Activated effector memory CD4-positive, alpha-beta T cell treated with anti-CD3 and anti-CD28 coated beads, Interleukin-2, amount 50 U/mL, for 16 hours (primary cell): ENCODE measurements at places on chromosomes 6 and 20.

GRCh38 chr6:134908906-134909516 is 40.9 kb downstream of the ALDH8A1 start:
- no peak for DNase-seq

- no peak for DNase-seq
Measured at GRCh38 chr6:92945799-92946198, 473.6 kb downstream of the EPHA7 start.

- no peak for DNase-seq
Measured at GRCh38 chr6:26028746-26029569, 58.3 kb upstream of the HFE start.

DNA sequence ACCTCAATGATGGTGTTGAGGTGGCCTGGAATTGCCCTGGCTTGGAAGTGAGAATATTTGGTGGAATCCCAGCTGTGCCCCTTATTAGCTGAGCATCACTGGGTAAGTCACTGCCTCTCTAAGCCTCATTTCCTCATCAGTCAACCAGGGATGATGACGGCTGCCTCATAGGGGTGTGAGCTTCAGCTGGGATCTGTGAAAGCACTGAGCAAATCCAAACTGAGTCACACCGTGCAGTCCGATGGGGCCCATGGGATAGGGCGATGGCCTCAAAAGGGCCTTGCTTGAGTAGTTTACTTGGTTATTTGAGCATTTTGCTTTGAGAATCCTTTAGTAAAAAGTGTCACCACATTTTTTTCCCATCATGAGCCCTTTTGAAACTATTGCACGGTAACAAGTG is 1.1 kb downstream of the SLC22A1 start:
- DNase-seq = peak; percentile 13

- no peak for DNase-seq
Measured at GRCh38 chr6:119334535-119335264, 14.9 kb downstream of the MAN1A1 start.

DNA sequence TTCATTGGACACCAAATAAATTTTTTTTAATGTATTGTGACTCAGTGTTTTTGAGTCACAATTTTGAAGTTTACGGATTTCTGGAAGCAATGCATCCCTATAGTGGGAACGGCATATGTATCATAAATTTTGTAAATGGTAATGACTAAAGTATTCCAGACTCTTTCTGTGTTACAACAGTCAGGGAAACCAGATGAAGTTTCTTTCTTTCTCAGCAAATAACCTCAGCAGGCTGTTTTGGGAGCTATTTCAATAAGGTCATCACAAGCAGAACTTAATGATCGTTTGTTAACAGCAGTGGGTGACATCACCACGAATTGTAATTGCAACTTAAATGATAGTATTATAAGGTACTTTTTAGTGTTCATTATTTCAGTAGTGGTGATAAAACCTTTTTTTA is 52.0 kb downstream of the HIVEP1 start:
- DNase-seq = no peak

GRCh38 chr20:59598625-59599310 is 5.6 kb upstream of the PHACTR3 start:
- DNase-seq = peak; percentile 72

DNA sequence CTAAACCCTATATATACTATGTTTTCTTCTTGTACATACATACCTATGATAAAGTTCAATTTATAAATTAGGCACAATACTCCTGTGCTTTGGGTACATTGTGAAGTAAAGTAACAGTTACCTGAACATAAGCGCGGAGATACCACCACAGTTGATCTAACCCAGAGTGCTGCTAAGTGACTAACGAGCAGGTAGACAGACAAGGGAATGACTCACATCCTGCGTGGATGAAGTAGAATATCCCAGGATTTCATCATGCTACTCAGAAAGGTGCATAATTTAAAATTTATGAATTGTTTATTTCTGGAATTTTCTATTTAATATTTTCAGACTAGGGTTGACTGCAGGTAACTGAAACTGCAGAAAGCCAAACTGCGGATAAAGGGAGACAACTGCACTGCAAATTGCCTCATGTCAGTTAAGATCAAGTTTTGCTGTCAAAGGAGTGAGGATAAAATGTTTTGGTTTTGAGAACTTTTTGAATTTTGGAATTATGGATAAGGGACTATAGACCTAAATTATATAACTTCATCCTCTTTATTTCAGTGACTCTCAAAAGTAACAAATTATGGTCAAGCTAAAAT is 14.4 kb downstream of the MKKS start:
- no peak for DNase-seq

- no peak for DNase-seq
Measured at GRCh38 chr6:157529654-157530039, 148.7 kb downstream of the ZDHHC14 start.

DNA sequence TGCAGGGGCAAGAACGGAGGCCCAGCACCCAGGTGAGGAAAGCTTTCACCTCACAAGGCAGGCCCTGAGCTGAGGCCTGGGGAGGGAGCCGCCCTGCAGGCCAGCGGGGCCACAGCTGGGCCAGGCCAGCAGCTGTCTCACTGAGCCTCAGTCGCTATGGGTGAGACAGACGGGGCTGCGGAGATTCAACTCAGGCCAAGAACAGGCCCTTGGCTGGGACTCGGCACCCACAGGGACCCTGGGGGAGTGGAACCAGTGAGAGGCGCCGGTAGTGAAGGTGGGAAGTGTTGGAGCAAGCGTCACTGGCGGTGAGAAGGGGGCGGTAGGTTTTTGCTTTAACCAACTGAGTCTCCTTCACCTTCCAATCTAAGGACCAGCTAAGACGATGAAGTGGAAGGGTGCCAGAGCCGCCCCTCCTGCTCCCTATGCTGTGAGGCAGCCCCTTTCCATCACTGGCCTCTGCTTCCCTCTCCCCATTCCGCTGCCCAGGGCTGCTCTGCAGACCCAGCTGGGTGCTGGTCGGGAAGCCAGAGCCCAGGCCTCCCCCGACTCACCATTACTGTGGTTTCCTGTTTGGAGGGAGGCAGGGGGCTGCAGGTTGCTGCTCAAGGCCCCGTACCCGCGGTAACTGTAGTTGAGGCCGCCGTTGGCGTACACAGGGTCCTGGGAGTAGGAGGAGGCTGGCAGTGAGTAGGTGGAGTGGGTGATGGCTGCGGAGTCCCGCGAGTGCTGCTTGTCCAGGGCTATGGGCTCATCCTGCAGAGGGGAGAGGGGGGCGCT is 93.7 kb downstream of the ASXL1 start:
- DNase-seq = no peak

DNA sequence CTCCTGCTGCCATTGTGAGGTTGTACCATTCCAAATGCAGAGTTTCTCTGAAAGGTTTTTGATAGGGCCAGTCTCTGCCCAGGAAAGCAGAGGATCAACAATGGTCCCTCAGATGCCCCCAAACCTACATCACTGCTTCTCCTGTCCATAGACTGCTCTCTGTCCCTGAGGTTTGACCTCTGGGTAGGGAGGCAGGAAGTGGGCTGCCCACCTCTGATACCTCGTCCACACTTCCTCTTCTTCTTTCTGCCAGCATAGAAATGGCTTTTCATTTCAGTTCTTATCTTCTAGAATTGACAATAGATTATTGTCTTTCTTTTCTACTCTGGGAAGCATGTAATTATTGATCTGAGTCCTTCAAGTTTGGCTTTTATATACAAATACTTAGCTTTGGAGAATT is 170.6 kb downstream of the TRMT11 start:
- DNase-seq = no peak

- DNase-seq = no peak
Measured at GRCh38 chr20:8390037-8390433, 258.0 kb downstream of the PLCB1 start.

DNA sequence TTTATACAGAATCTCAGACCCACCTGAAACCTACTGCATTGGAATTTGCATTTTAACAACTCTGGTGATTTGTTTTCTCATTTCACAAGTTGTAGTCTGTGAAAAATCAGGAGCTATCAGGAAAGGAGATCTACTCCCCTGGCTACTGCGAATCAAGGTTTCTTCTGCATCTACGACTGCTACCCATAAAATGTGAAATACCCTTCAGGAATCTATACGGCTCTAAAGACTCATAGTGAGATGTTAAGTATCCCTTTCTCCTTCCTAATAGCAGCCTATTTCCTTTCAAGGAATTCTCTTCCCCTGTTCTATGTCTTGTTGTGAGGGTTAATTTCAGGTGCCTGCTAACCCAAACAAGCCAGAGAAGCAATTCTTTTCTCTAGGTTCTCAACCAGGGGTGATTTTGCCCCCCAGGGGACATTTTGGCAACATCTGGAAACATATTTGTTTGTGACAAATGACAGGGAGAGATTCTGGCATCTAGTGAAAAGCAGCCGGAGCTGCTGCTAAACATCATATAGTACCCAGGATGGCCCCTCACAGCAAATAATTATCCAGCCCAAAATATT is 26.3 kb downstream of the WFDC3 start:
- no peak for DNase-seq
